EL (cell line): ENCODE measurements at places on chromosomes 16 and 17.

DNA sequence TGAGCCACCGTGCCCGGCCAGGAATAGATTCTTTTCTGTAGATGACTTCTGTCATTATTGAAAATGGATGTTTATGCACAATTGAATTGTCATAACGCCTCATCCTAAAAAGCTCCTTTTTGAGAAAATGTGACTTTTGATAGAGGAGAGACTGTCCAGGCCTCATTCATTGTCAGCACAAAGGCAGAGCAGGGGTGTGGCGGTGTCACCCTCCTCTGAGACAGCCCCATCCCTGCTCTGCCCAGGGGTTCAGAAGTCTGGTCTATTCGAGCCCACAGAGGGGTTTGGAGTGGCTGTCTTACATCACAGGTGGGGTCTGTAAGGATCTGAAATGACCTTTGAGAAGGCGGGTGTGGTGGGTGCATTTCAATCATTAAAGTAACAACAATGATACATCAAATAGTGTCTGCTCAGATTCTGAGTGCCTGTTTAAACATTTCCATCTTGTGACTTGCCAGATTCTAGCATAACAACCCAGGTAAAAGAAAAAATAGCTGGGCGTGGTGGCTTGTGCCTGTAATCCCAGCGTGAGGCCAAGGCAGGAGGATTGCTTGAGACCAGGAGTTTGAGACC is 161.0 kb downstream of the SEC14L1 start:
- DNase-seq: no peak

DNA sequence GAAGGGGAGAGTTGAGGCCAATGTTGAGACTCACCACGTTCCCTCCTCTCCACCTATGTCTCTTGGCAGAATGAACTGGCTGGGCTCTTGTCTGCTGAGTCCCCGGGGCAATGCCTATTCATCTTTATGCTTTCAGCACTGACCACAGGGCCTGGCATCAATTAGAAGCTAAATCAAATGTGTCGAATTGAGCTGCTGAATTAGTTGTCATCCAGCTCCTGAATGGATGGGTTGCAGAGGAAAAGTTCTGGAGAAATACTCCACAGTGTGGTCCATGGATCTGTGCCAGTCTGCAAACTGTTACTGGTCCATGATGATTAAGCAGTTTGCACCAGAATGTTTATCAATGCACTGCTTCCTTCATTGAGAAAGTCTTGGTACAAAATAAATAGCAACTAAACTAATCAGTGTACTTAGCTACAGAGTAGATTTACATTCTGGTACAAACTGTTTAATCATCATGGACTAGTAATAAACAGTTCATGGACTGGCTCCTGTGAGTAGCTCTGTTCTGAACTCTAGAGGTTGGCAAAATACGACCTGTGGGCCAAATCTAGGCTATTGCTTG is 4.6 kb downstream of the CNGB1 start:
- DNase-seq: no peak

GRCh38 chr17:61144617-61145564 is 254.8 kb upstream of the TBX2 start:
- DNase-seq: no peak

DNA sequence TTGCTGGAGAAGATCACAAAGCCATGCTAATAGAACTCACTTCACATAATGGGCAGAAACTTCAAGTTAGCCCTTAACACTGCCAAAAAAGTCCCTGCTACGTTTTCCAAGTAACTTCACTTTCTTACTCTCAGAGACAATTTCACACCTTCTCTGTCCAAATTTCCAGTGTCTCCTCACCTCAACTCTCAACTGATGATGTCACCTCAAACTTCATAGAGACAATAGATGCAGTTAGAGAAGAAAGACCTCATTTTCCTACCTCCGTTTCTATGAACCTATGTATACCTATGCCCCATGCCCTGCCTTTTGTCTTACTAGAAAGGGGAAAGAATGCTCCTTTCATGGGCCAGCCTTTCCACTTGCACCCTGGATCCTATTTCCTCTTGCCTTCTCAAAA is 14.2 kb upstream of the EFCAB3 start:
- DNase-seq: no peak

GRCh38 chr16:50238868-50239301 is 27.5 kb upstream of the ADCY7 start:
- DNase-seq: no peak
